ENCODE measurements at places on chromosomes 12 and 14.
A peak's percentile ranks its signal among the peaks of the same experiment; 100 is the strongest.

DNA sequence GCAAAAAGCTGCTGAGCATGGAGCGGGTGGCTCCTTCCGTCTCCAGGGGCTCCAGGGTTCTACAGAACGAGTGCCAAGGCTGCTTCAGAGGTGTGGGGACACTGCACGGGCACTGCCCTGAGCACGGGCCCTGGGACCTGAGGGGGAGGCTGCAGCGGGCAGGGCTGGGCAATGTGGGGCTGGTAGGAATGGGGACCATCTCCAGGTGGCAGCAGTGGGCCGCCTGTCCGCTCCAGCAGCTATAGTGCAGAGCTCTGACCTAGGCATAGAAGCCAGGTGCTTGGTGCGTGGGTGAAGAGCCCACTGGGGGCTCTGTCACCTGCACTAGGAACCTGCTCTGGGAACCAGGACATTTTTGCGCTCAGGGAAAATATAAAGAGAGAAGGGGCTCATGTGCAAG lies 22.3 kb downstream of the HDAC7 start:
- no peak for DNase-seq

GRCh38 chr12:11661491-11662089 lies 12.1 kb downstream of the ETV6 start:
- no peak for DNase-seq

GRCh38 chr12:32155961-32156529 lies 49.4 kb downstream of the BICD1 start:
- DNase-seq, result no peak

- DNase-seq, result no peak
Observed at GRCh38 chr14:92581966-92582566, 68.5 kb downstream of the RIN3 start.

DNA sequence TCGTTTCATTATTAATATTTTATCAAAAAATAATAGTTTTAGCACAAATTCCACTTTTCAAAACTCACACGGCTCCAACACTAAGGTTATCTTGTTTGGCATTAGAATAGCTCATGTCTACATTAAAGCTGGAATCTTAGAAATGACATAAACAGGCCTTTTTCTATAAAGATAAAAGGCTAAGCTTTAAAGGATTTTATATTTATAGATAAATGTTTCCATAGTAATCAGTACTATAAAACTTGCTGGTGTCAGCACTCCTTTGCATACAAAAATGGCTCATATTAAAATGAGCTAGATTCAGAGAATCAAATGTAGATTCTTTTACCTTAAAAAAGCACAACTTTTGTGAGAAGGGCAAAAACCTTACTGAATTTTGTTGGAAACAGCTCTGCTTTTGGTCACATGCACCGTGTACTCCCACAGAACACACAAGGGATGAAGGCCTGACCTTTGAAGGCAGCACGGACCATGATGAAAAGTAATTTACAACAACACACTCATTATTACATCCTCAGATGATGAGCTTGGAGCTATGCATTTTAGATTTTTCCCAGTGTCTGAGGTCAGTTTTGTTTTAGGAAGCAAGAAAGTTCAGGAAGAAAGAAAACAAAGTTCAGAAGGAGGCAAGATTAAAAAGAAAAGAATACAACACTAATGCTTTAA lies 202.8 kb downstream of the BCAT1 start:
- DNase-seq, result no peak

- DNase-seq, result no peak
Observed at GRCh38 chr14:76067536-76067935, 82.0 kb downstream of the IFT43 start.

DNA sequence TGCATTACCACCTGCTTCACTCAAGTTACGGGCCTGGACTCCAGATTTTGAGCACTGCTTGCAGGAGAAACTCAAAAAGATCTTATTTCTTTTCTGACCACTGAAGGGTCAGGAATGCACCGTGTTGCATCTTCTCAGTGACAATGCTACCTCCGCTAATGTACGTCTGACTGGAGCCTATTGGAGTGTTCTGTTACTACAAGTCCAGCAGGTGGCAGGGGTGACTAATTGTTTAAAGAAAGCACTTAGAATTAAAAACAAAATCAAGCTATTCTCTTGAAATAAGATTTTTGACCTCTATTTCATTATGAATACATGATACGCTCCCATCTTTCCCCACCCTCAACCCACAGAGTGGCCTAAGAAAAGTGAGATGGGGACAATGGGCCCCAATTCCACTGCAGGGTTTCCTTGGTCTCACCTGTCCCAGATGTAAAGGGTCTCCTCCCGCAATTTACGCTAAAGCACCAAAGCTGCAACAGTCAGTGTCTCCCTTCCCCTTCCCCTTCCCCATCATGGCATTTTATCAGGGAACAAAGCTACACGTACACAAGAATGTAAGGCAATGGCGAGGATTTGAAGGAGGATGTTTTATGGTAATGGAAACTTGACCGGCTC lies 2.2 kb downstream of the TBPL2 start:
- peak; percentile 47 for DNase-seq

DNA sequence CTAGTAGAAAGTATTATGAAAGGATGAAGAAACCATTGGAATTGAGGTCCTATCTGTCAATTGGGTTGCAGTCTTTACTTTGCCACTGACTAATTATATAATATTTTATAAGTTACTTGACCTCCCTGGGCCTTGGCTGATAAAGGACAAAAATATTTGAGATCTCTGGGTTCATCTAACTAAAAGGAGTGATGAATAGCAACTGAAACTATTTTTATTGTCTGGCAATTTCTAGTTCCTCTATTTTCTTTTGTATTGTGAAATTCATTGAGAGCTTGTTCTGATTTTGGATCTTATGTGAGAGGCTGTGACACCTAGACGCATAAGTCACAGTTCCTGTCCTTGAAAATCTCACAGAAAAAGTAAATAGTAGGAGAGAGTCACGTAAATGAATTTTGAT lies 415.7 kb upstream of the ATP2B1 start:
- no peak for DNase-seq

- DNase-seq, result no peak
Observed at GRCh38 chr12:23281295-23281694, 656.3 kb downstream of the ETNK1 start.

DNA sequence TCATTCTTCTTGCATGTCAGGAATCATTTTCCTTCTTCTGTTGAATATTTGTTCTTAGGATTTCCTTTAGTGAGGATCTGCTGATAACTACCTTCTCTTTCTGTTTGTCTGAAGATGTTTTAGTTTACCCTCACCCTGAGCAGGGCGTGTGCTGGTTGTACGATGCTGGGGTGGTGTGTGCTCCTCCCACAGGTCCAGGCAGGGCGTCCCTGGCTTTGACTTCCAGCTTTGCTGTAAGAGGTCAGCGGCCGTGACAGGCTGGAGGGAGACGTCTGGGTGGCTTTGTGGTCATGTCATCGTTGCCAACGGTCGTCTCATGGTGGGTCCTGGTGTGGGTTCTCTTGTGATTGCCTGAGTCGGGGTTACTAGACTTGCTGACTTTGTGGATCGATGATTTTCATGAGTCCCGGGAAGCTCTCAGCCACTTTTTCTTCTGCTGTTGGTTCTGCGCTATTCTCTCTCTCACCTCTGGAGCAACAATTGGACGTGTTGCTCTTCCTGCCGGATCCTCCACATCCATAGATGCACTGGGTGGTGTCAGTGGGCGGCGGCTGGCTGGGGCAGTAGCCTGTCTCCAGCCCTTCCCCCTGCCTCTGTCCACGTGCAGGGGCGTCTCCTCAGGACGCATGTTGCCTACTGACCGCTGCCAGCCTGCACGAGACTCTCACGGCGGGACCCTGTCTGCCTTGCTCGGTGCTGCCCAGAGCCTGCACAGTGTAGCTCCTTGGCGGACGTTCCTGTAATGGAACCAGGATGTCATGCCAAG lies 8.4 kb downstream of the PACS2 start:
- no peak for DNase-seq

DNA sequence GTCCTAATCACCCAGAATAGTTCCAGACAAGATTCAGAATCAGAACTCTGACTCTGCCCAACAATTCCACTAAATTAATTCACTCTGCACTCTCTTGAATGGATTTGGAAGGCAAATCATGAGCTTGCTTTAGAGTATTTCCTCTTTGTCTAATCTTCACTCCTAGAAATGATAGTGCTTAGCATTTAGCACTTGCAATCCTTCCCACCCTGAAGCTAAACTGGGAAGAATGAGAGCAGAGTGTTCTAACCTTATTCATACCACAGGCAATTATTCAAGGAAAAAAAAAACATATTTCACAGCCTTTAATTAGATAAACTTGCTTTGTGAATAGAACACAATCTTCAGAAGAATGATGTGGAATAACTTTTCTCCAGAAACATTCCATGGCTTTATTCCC lies 264.6 kb downstream of the PAWR start:
- DNase-seq, result no peak

DNA sequence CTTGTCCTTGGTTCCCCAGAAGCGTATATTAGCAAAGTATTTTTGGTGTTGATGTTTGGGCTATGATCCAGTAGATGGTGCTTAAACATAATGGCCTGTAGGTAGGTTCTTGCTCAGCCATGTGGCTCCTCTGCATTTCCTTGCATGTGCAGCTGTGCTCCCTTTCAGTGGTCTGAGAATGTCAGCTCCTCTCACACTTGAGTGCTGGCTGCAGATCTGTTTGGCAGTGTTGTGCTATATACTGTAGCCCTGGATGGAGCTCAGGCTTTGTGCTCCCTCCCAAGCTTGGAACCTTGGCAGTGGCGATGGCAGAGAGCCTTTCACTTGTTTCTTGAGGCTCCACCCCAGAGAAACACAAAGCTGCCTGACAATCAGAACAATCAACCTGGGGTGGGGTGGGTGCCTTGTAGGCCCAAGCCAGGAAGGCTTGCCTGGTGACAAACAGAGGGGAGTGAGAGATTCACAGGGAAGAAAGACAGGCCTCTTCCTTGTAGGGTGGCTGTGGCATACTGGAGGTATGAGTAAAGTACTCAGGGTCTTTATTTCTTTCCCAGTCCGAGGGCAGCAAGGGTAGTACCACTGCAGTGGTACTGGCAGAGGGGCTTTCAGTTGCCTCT lies 255.3 kb downstream of the RAD51B start:
- no peak for DNase-seq

DNA sequence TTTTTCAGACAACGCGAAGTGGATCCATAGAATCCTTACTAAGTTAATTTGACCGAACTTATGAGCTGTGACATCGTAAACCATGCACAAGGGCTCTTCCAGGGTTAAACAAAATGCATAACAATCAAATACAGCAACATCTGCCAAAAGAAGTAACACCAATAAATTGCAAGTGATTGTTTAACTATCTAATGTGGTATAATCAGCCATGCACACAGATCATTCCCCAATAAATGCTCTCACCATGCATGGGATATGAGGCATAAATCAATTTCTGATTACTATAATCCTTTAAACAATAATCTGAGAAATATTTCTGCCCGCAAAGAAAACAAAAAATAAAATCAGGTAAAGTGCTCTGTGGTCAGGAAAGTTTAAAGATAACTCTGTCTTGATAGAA lies 7.7 kb upstream of the PLEKHG7 start:
- DNase-seq, result no peak

DNA sequence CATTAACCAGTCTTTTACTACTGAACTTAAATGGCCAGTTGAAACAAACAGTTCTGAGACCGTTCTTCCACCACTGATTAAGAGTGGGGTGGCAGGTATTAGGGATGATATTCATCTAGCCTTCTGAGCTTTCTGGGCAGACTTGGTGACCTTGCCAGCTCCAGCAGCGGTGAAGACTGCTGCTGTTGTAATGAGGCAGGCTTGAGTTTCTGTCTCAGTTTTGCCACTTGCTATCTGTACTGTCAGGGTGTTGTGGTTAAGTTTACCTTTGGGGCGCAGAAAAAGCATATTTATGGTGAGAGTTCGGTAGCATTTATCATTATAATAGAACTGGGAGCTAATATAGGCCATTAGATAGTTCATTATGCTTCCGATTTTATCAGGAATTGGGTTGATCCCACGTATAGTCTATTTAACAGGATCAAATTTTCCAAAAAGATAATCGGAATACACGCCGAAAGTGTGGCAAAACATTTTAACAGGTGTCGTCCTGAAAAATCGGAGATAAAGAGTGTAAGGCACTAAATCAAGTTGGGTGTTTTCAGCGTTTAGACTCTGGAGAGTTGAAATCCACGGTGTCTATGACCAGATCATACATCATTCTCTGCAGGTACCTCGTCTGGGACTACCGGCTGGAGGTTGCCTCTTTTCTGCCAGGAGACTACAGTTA lies 688 bp upstream of the NECAP1 start:
- no peak for DNase-seq

DNA sequence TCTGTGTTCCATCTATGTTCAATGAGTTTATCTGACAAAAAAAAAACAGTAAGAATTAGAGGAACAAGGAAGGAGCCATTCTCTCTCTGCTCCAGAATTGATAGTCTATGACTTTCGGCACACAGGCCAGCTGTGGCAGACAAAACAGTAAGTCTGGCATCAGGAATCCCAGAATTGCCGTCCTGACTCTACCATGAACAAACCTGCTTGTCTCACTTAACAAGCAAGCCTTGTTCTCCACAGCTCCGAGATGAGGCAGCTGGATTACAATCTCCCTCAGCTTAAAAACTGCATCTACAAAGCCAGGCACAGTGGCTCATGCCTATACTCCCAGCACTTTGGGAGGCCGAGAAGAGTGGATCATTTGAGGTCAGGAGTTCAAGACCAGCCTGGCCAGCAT lies 153.6 kb upstream of the TMCC3 start:
- no peak for DNase-seq

DNA sequence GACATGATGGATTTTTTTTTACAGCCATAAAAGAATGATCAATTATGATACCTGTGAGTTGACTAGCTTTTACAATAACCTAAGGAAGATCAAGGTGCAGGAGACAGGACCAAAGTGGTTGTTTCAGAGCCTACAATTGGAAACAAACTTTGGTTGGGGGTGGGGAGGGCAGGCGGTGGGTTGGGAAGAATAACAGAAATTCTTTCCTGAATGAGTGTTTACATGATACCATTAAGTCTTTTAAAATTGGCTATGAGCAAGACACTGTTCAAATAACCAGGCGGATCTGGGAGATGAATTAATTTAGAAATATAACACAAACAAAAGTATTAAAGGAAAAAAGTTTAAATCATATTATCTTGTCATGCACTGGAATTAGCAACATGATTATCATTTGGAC lies 7.2 kb downstream of the NFYB start:
- no peak for DNase-seq

GRCh38 chr14:101893759-101894158 lies 70.6 kb upstream of the DYNC1H1 start:
- DNase-seq, result no peak

DNA sequence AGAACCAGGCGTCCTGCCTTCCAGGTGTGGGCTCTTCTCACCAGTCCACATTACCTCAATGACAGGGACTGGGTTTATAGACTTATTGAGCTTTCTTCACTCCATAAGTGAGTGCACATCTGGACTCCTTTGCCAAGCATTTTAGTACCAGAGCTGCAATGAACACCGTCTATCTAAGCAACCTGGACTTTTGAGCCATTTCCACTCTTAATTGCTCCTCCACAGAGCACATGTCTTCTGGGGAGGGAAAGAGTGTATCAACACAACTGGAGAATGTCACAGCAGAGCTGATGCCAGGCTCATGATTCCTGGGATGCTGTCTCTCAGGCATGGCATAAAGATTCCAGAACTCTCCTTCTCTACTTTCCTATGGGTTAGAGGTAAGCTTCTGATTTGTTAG lies 43.0 kb upstream of the BDKRB2 start:
- DNase-seq, result no peak

Measured in NCI-H460 (cell line).